ENCODE measurements at places on chromosomes 3 and 15.

DNA sequence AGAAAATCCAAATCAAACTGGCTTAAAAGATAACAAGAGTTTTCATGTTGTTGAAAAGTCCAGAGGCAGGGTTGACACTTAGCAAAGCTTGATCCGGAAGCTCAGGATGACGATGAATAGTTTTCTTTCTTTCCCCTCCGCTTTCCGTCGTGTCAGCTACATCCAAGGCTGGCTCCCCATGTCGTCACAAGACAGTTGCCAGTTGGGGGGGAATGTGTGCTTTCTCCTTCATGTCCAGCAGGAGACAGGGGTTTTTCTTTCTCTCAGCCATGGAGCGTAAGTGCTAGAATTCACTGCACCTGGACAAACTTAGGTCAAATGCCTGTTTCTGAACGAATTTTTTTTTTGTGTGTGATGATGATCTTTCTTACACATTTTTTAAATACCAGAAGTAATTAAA lies 273.8 kb upstream of the RGMA start:
- no peak for DNase-seq

GRCh38 chr3:108552267-108553159 lies 36.7 kb downstream of the CIP2A start:
- peak; percentile 14 for DNase-seq

DNA sequence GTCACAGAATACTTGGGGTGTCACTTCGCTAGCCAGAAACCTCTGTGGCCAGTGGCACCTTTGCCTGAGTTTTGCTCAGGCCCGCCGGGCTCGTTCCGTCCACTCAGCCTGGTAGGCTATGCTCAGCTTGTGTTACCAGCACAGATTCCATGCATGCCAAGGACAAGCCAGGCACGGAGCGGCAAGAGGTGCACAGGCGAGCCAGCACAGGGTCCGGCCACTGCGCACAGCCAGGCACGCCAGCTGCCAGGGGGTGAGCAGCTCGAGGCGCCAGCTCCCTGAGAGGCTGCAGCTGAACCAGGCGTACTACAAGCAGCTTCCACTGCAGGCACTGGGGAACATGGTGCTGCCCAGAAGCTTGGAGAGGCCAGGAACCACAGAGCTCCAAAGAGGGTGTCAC lies 14.7 kb downstream of the PCYT1A start:
- no peak for DNase-seq

- no peak for DNase-seq
These were observed 77.4 kb downstream of the FLNB start for GRCh38 chr3:58085616-58086015.

DNA sequence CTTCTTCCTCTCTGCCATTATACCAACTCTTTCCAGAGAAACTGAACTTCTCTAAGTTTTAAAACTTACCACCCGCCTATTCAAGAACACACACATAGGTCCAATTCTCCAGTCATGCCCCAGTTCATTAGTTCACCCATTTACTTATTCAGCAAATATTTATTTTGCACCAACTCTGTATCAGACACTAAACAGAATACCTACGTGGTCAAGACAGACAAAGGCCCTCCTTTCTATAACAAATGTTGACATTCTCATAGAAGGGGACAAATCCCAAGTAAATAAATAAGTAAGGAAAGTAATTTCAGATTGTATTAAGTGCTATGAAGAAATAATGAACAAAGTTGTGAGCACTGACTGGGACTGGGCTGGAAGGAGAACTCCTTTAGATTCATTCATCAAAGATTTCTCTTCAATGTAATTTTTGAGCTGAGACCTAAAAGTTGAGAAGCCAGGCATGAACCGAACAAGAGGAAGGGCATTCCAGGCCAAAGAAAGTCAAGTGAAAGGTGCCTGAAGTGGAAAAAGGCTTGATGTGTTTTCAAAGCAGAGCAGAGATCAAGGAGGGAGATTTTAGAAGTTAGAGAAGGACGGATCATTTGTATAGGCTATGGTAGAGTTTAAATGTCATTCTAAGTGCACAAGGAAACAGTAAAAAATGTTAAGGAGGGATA lies 120.4 kb downstream of the P3H2 start:
- no peak for DNase-seq

DNA sequence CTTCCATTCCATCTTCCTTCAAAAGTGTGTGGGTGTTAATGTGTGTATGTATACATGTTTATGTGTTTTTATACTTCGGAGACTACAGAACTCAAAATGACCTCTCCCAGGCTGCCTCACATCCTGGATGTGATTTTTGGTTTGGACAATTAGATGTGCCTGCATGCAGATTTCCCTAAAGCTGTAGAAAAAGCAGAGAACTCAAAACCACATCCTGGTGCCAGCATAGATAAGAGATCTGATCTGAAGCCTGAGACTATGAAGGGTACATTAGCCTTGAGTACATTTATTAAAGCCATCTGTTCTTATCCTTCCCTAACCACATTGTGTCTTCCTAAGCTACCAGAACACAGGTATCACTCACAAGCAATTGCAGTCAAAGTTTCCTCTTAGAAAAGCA lies 319.4 kb upstream of the RASGRP1 start:
- DNase-seq, result no peak

GRCh38 chr3:109021556-109021955 lies 67.9 kb upstream of the GUCA1C start:
- DNase-seq, result no peak

DNA sequence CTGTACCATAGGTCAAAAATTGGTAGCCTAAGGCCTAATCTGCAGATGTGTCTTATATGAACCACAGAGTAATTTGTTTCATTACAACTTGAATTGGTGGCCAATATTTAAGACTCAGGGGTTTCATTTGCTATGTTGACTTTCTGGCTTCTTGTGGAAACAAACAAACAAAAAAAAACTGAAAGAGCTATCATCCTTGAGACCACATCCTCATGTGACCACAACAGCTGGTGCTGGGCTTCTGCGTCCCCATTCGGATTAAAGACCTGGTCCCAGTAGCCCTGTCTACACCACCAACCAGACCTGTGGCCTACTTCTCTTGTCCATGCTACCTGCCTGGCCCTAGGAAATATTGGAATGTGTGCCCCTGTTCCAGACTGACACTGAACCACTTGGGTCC lies 61.7 kb downstream of the STRIT1 start:
- no peak for DNase-seq

- no peak for DNase-seq
These were observed 19.6 kb upstream of the DGKG start for GRCh38 chr3:186381424-186382216.

DNA sequence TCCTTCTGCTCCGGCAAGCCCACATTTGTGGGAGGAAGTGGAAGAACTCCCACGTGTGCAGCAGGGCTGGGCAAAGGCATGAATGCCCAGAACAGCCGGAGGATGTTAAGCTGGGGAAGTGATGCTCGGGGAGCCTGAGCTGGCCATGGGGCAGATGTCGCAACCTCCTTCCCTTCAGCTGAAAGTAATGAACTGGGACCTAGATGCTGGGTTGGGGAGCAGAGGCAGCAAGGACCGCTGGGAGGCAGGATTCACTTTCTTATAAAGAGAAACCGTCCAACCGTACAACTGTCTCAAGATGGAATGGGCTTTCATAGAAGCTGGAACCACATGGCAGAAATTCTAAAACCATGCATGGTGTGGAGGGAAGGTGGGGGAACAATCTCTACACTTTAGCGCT lies 290.9 kb downstream of the OCA2 start:
- no peak for DNase-seq

- DNase-seq, result no peak
These were observed 98.9 kb downstream of the TOP2B start for GRCh38 chr3:25565807-25566206.

- no peak for DNase-seq
These were observed 16.7 kb downstream of the NRROS start for GRCh38 chr3:196656213-196656612.

DNA sequence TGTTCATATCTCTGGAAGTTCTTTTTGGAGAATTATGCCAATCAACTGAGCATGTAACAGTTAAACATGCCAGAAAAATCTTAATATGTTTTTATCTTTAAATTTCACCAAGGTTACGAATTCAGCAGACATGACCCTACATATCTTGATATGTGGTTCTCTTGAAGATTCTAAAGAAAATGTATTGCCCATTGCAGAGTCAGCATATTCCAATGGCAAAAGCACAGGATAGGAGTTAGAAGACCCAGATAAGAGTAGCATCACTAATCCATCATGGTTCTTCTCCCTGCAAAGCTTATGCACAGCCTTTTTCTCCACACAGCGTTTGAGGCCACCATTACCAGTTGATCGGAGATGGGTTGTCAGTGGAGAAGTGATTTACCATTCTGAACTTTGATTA lies 402.8 kb downstream of the EPHB1 start:
- no peak for DNase-seq

- DNase-seq, result no peak
These were observed 36.3 kb downstream of the APBA2 start for GRCh38 chr15:28921919-28922706.

DNA sequence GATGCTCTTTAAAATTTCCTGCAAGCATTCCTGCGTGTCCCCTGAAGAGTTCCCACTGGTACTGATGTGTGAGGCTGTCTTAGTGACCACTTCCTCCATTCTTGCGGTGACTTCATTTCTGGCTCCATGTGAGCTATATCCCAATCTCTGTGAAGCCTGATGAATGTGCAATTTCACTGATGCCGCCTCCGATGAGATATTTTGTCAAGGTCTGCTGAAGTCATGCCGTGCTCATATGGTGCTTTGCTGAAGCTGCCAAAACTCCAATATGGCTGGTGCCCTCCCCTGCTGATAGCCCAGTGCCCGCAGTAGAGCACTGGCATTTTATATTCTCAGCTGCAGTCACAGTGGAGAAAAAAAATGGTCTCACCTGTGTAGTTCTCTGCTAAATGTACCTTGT lies 271.5 kb downstream of the EFHB start:
- DNase-seq, result no peak

GRCh38 chr15:72182673-72183072 lies 14.9 kb downstream of the GRAMD2A start:
- no peak for DNase-seq

- DNase-seq, result peak; percentile 33
These were observed 92.3 kb downstream of the RBMS3 start for GRCh38 chr3:29373131-29373680.

DNA sequence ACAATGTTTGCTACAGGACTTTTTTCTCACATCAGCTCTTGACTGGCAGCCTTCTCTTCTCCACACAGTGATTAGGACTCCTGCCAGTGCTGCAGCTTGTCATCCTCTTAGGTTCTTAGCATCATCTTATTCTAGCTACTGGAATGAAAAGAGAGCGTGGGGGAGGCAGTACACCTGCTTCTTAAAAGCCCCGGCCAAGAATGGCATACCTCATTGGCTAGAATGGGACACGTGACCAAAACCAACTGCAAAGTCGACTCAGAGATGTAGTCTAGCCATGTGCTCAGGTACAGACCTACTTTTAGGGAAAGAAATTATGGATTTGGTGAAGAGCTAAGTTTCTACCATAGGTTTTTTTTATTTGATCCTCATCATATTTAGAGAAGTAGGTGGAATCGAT lies 44.1 kb downstream of the RARB start:
- no peak for DNase-seq

DNA sequence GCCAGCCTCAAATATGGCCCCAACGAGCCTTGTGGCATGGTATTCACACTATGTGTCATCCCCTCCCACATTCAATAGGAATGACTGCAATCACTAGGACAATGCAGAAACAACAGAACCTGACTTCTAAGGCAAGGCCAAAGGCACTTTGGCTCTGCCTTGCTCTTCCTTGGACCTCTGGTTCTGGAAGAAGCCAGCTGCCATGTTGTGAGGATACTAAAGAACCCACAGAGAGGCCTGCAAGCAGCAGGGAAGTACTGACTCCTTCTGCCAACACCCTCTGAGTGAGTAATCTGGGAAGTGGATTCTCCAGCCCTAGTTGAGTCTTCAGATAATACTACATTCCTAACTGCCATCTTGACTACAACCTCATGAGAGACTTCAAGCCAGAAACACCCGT lies 64.7 kb downstream of the ADAMTS9 start:
- DNase-seq, result no peak

GRCh38 chr15:62164014-62164395 lies 1.1 kb downstream of the C2CD4B start:
- DNase-seq, result no peak

GRCh38 chr3:57983734-57984518 lies 24.3 kb upstream of the FLNB start:
- DNase-seq, result peak; percentile 90

- no peak for DNase-seq
These were observed 9.6 kb upstream of the RASA2 start for GRCh38 chr3:141477224-141477623.

DNA sequence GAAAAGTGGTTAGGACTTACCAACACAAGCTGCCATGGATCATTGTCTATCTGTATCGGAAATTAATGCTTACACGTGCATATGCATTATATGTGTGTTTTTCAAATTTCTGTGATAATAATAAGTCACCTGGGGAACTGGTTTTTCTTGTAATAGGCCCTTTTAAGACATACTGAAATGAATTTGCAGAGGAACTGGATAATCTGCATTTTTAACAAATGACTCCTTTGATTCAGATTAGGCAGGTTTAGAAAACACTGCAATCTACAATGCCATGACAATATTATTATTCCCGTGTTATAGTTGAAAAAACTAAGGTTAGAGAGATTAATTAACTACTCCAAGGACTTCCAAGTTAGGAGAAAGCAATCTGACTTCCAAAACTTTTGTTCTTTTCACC lies 23.4 kb downstream of the STRIT1 start:
- no peak for DNase-seq

DNA sequence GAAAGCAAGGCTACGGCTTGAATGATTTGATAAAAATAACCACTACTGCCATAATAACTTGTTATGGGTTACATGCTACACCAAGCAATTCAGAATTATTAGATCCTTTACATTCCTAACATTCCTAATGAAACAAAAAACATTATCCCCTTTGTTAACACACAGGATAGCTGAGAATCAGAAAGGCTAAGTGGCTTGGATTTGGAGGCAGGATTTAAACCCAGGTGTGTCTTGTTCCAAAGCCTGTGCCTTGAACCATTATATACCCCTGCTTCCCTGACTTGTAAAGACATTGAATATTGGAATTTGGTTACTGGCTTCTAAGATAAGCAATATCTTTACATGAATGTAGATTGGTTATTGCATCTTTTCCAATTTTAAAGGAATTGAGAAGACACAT lies 417.1 kb upstream of the GOLIM4 start:
- no peak for DNase-seq

DNA sequence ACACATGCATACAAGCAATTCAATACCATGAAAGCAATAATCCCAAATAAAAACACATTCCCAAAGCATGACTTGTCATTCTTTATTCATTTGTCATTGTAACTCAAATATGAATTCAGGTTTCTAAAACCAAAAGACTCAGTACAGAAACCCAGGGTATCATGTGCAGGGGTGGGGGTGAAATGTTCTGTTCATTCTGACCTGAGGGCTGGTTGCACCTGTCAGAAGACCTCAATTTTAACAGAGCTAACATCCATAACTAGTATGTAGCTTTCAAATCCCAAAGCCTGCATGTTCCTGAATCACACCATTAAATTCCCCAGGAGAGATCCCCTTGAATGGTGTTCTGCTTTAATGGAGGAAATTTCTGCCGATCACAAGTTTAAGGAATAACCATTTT lies 738.7 kb downstream of the MCTP2 start:
- no peak for DNase-seq

- DNase-seq, result no peak
These were observed 6.0 kb downstream of the NRG4 start for GRCh38 chr15:76006136-76006778.
